Daoy (cell line): ENCODE measurements at places on chromosomes 2 and 18.

DNA sequence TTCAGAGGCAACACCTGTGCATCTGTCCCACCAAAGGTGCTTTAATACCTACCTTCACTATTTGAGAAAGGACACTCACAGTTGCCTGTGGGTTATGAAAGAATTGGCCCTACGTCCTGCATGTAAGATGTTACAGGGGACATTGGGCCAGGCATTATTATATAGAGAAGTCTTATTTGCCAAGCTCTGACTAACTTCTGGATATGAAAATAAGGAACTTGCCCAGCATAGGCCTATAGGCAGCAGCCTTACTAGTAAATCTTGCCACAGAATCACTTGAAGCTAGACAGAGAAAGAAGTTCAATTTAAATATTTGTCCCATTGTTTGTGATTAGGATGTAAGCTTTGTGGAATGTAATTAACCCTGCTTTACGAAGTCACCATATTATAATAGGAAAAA lies 41.7 kb downstream of the NLRC4 start:
- DNase-seq, result no peak

GRCh38 chr2:84840306-84840705 lies 40.6 kb downstream of the TRABD2A start:
- peak; percentile 16 for DNase-seq

DNA sequence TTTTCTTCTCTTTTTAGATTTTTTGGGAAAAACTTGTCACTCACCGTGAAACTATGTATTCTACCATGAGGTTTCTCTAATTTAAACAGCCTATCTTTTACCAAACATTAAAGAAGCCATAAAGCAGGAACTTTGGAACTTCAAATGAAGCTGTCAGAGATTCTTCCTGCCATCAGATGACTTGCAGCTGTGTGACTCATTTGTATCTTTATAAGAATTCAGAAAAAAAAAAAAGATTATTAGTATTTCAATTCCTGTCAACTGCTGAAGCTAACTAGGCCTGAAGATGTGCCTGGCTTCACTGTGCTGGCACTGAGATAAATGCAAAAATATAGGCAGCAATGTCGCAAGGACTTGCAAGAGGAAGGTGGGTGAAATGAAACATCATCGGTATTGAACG lies 1399.1 kb upstream of the PIK3C3 start:
- DNase-seq, result no peak

GRCh38 chr2:171289316-171289715 lies 128.6 kb upstream of the TLK1 start:
- no peak for DNase-seq

DNA sequence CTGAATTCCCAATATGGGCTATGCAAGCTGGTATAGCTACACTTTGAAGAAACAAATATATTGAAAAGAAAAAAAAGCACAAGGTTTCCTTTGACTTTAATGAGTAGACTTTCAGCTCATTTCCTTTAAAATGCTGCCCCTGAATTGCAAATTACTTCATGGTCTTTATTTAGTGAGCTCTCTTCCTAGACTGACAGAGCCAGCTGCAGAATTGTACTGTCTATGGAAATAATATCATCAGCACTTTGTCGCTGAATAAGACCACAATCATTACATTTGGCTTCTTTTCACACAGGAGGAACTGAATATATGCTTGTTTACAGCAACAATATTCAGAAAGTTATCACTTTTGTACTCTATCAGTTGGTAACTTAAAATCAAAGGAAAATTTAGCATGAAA lies 41.7 kb downstream of the ARL5A start:
- no peak for DNase-seq

DNA sequence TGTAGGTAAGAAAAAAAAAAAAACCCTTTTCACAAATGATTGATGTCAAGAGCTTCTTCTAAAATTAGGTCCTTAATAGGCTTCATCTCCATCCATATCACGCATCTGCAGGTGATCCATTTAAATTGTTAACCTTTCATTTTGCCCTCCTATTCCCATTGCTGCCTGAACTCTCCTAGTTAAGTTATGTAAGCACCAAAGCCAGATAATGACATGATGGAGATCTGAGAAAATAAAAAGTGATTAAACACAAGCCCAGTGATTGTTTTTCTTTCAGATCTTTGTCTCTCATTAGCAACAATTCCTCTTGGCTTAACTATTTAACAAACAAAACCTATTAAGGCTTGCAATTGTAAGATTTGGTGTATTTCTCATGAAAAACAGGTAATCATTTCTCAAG lies 20.0 kb downstream of the LANCL1 start:
- DNase-seq, result no peak

- no peak for DNase-seq
Measured at GRCh38 chr2:236775511-236775910, 205.9 kb downstream of the ACKR3 start.

GRCh38 chr2:112626604-112627059 lies 19.1 kb upstream of the SLC20A1 start:
- DNase-seq, result peak; percentile 82

DNA sequence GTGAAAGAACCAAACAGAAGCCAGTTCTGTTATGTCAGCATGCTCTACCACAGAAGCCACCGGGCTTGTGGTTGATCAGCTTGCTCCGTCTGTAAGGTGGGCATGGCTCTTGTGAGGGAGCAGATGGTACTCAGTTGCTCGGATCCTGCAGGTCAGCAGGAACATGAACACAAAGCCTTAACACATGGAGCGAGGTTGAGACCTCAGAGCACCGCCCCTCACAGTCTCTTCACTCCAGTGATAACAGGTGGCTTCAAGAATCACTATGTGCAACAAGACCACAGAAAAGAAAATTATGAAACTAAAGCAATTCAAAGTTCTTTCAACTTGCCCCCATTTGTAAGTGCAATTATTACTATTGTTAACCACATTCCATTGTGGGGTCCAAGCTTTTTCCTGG lies 72.1 kb downstream of the OSBPL6 start:
- DNase-seq, result no peak

DNA sequence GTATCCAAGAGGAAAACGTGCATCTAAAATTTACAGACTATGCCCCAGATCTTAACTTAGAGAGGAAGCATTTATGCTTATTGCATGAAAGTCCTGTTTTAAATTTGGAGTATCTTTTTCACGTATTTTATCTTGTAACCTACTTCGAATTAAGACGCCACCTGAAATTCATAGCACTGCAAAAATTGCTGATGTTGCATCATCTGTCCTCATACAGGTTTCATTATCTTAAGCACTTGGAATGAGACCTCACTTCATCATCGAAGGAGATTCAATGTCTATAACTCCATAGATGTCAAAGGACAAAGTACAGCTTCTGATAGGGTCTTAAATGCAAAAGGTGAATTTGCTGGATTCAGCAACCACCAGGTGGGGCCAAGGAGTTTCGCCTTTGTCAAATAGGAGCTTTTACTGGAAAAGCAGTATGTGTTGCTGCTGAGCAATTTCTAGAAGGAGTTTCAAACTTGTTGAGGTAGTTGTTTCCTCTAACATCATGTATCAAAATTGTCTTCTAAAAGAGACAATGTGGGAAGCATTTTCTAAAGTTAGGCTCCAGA lies 106.4 kb upstream of the CCDC85A start:
- DNase-seq, result peak; percentile 31

DNA sequence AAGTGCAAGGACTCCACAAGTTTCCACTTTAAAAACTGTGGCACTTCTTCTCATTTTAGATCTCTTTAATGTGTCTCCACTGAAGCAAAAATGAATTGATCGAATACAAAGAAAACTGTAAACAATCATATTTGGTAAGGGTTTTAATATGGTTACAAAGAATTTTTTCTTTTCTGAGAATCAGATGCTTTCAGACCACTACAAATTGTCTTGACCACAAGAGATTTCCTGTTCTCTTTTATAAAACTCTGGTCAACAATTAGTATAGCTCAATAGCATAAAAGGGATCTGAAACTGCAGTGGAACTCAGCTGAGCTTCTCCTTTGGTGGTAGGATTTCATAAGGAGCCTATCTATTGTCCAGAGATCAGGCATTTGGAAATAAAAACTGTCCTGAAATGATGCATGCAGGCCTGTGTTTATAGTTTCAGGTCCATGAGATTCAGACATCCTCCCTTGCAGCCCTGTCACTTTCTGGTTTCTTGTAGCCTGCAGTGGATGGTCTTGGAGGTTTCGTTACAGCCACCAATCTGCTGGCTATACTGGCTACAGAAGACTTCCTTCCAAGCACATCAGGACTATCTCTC lies 120.0 kb downstream of the DOCK10 start:
- DNase-seq, result no peak

GRCh38 chr2:185807351-185807750 lies 68.7 kb downstream of the FSIP2 start:
- no peak for DNase-seq

GRCh38 chr2:55384786-55385185 lies 34.9 kb downstream of the CCDC88A start:
- no peak for DNase-seq

GRCh38 chr18:75915941-75916623 lies 488.6 kb upstream of the SMIM21 start:
- DNase-seq, result peak; percentile 34

DNA sequence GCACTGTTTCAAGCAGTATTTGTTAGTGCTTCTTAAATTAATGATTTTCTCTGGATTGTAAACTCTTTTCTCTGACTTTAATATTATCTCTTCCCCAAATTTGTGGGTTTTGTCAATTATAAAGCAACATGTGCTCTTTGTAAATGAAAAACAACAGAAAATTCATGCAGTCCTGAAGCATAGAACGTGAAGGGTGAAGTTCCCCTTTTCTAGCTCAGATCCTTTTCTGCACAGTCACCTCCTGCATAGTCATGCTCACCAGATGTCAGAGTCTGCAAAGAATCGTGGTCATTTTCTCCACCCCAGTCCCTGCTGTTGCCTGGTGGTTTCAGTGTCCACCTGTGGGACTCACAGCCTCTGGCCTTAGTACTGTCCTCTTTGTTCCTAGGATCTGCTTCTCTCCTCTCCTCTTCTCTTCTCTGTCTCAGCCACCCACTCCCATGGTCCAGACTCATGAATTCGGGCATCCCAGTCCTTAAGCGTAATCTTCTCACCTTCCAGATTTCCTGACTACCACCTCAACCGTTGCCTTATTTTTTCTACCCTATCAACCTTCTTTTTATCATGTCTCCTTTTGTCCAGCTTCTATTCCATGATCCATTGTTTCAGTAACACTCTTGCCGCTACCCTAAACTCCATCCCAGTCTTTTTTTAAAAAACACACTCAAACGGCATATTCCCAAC lies 229.1 kb downstream of the RTP5 start:
- DNase-seq, result no peak

GRCh38 chr2:70785137-70785911 lies 5.1 kb downstream of the FIGLA start:
- DNase-seq, result peak; percentile 62

DNA sequence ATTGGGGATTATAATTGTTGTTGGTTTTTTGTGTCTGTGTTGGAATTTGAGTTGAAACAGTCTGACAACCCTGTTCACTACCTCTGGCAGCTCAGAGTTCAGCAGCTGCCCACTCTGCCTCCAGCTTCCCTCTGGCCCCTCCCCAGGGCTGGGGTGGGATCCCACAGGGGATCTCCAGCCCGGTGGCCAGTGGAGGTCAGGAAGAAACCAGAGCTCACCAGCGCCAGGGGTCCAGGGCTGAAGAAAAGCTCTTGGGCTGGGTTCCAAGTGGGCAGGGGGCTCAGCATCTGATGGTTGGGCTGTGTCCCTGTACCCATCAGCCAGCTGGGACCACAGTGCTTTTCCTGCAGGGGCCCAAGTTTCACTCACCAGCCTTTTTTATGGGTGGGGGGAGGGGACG lies 16.5 kb upstream of the NCL start:
- DNase-seq, result no peak

DNA sequence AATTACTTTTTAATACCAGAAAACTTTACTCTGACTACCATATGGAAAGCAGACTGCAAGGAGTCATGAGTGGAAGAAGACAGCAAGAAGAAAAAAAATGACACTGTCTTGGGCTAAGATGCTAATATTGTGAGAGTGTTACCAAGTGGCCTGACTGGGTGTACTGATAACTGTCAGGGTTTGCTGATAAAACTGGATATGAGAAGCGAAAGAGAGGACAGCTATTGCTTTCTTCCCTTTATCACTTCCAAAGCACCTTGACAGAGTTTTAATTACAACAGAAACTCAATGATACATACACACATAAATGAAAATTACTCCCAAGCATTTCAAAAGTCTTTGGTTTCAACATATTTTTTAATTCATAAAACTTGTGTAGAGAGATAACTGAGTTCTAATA lies 368.5 kb downstream of the ZEB2 start:
- DNase-seq, result no peak

DNA sequence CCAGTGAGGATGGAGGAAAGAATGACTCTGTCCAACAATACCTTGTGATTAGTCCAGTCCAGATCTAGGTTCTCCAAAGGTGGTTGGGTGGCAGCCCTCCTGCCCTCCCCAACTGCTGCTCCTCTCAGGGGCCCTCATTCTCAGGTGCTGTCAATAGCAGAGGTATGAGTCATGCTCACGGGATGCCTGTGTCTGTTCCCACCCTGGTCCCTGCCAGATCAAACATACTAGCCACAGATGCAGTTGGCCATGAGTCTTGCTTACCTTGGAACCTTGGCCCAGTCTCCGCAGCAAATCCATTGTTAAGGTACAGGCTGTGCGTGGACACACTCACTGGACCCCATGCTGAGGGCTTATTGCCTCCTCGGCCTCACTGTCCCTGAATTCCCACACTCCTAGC lies 24.9 kb upstream of the RPIA start:
- peak; percentile 4 for DNase-seq

DNA sequence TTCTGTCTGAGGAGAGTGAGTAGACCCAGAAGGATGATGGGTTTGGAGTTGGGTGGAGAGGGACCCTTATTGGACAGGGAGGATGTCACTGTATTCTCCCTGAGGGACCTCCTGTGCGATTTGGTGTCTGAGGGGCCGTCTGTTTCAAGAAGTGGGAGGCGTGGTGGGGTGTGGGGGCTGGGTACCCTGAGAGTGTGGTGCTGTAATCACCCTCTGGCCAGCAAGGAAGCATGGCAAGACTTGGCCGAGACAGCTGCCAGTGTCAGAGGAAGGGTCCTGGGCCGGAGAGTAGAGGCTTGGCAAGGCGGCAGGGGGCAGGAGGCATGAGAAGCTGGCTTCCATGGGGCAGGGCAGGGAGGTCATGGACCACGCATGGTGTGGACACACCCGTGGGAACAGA lies 43.1 kb downstream of the CTIF start:
- no peak for DNase-seq

GRCh38 chr18:62904396-62905285 lies 189.3 kb downstream of the PHLPP1 start:
- DNase-seq, result no peak
